Hypothalamus (tissue), 51 donors: ENCODE measurements at places on chromosomes 3 and 15.
A peak's percentile ranks its signal among the peaks of the same experiment; 100 is the strongest.

DNA sequence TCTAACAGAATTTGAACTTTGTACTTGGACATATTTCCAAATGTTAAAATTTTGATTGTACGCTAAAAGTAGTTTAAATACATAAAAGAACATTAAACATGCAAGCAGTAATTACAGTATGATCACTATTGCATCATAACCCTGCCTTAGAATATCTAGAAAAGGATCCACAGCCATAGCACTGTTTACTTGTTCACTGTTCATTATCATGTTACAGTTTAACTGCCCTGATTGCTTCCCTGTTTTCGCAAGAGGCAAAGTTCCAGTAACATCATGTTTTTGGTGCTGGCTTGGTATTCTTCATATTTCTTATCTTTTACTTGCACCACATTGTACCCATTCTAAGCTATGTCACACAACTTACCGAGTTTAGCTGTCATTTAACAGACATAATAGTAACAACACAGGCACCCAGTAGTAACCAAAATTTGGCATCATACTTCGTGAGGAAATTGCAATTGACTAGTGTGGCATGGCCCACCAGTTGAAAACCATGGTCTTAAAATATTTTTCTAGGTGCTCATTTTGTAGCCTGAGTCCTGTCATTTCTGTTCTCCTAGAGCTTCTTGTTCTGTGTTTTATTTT is 13.3 kb upstream of the TMEM87A start:
- no peak for DNase-seq

DNA sequence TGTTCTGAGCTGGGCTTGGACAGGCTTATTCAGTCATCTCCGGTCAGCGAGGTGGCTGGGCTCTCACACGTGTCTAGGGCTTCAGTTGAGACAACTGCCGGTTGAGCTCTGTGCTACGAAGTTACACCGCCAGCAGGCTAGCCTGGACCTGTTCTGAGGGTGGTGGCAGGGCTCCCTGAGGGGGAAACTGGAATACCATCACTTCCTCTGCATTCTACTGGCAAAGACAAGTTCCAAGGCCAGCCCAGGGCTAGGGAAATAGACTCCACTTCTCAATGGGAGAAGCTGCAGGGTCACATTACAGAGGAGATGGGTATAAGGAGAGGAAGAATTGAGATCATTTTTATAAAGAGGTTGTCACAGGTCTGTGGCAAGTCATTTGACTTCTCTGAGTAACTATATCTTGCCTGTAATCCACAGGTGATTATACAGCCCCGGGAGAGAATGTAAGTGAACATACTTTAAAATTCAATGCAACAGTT is 106.8 kb upstream of the IL12A start:
- DNase-seq, result no peak

DNA sequence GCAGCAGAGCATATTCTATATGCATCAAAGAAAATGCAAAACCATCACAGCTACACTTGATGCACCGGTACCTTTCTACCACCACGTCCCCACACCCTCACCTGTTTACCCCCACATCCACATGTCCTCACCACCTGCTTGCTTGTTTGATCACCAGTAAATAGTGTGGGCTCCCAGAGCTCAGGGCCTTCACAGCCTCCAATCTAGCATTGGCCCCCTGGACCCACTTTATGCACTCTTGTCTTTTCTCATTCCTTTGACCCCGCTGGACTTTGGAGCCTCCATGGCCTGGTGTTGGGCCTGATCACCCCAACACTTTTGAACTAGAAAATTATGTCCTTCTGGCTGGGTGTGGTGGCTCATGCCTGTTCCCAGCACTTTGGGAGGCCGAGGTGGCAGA is 190.1 kb downstream of the PDE8A start:
- no peak for DNase-seq

DNA sequence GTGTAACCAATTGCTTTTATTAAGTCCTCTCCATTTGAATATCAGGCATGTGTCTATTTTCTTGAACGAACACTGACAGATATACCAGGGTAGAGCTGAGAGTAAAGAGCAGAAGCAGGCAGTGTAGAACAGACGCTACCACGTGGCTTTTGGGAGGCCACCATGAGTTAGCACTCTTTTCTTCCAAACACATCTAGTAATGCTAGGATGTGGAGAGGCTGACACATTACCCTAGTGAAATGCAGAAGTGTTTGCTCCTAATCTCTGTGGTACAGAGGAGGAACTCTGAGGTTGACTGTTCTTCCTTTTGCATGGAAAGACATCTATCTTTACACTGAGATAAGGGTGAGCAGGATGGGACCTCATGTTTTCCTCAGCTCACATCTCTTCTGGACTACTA is 216.3 kb downstream of the SATB1 start:
- DNase-seq, result peak; percentile 1

GRCh38 chr3:171565481-171566058 is 105.4 kb upstream of the TNIK start:
- DNase-seq, result no peak

DNA sequence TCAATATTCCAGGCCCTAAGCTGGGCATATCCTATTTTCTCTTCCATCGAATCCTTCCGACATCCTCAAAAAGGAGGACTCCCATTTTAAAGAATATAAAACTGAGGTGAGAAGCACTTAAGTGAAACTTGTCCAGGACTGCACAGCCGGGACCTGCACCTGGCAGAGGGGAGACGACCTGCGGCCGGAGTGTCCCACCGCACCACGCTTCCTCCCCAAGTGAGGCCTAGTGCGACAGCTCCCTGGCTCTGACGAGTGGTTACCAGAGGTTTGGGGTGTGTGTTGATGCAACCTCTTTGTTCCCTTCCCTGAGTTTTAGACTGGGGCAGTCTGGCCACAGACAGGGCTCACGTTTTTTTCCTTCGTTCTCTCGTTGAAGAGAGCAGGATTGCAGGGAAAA is 24.9 kb upstream of the ATP2B2 start:
- no peak for DNase-seq

- DNase-seq, result no peak
Measured at GRCh38 chr3:195154793-195155535, 116.0 kb downstream of the XXYLT1 start.

DNA sequence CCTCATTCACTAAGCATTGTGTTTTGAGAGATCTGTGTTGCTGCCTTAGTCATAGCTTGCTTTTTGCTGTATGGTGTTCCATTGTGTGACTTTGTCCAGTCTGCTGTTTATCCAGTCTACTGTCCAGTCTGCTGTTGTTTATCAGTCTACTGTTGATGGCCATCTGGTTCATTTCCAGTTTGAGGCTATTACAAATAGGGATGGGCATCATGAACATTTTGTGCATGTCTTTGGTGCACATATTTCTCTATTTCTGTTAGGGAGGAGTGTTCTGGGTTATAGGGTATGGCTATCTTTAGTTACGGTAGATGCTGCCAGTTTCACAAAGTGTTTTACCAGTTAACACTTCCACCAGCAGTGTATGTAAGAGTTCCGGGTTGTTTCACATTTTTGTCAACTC is 22.2 kb upstream of the CLEC3B start:
- no peak for DNase-seq

- no peak for DNase-seq
Measured at GRCh38 chr3:160671231-160671630, 5.7 kb upstream of the ARL14 start.

DNA sequence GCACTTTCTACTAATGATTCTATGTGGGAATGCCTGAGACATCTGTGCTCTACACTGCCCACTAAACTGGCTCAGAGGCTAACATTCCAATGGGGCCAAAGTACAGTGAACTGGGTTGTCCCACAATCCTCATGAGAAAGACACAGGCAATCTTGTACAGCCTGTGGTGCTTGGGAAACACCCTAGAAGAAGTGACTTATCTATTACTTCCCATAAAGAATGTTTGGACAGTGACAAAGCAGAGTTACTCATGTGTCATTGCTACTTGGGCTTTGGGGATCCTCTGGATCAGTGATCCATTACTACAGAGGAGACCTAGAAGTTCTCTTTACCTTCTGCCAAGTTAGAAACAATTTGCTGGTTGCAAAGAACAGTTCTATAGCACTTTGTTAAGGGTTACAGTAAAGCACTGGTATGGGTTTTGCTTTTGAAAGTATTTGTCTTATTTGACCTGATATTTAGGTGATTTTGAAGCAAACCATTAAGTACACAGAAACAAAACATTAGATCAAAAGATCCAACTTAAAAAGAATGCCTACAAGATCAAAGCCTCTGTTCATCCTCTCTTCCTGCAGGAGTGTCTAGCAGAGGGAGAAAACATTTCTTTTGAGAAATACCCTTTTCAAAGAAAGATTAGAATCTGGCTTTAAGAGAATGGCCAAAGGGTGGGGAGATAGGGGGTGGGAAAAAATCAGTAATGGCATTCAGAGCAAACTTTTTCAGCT is 75.8 kb downstream of the CTNNB1 start:
- DNase-seq, result no peak

DNA sequence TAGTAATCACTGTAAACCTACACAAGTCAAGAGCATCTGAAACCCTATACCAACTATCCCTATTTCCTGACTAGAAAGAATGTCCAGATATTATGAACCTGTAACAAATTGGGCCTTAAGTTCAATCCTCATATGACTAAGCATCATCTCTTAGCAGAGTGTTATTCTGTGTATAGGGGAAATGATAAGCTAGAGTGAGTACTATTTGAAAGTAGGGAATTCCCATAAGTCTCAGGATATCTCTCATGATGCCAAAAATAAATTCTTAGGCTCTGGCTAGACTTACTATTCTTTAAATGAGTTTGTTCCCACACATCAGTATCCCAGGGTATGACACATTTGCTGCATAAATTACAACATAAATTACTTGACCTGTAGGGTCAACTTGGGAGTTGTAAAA is 15.3 kb downstream of the MRPL47 start:
- no peak for DNase-seq

DNA sequence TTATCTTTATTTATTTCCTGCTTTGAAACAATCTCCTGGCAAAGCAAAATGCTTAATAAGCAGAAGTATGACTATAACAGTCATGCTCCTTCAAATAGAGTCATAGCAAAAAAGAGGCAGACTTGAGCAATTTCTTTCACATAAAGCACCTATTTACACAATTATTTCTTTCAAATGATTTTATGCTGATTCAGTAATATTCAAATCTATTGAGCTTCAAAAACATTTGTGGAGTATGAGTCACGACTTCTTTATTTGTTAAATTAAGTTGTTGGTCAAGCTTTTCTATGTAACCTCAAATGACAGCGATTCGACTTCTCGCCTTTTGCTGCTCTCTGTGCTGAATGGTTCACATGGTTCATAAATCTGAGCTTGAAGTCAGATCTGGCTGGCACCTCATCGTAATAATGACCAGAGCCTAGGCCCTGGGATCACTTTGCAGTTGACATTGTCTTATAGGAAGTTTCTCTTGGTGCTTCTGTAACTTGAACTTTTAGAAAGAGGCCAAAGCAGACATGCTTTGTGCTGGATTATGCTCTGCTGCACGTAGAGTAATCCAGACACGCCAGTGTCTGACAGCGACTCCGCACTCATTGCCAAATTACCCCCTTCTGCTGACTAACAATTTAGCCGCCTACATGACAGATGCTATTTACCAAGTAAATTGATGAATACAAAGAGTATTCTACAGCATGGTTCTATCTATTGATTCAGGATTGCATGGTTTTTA is 139.0 kb downstream of the MCTP2 start:
- no peak for DNase-seq

DNA sequence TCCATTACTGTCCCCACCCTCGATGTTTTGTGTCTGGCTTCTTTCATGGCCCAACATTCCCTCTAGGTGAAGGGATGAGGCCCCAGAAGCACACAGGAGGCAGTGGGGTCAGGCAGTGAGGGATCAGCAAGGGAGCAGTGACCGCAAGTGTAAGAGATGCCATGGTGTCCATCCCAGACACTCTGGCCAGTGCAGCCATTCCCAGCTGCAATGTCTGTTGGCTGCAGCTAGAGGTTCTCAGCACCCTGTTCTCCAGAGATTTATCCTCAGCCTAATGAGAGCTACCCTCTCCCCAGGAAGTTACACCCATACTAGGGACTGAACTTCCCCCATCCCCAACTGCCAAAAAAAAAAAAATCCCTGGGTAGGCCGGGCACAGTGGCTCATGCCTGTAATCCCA is 40.2 kb downstream of the TRANK1 start:
- no peak for DNase-seq

GRCh38 chr15:29924750-29925149 is 102.5 kb upstream of the TJP1 start:
- no peak for DNase-seq

DNA sequence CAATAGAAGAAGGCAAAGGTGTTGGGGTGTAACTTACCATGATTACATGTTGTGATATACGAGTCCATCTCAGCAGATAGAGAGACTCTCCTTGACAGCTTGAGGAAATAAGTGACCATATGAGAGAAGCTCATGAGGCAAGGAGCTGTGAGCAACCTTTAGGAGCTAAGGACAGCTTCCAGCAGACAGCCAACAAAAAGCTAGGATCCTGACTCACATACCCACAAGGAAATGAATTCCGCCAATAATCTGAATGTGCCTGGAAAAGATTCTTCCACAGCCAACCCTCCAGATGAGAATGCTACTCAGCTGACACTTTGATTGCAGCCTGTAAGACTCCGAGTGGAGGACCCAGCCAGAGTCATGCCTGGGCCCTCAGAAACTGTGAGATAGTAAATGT is 339.6 kb upstream of the TPRG1 start:
- DNase-seq, result no peak

- no peak for DNase-seq
Measured at GRCh38 chr3:135809021-135809634, 156.4 kb upstream of the PPP2R3A start.

DNA sequence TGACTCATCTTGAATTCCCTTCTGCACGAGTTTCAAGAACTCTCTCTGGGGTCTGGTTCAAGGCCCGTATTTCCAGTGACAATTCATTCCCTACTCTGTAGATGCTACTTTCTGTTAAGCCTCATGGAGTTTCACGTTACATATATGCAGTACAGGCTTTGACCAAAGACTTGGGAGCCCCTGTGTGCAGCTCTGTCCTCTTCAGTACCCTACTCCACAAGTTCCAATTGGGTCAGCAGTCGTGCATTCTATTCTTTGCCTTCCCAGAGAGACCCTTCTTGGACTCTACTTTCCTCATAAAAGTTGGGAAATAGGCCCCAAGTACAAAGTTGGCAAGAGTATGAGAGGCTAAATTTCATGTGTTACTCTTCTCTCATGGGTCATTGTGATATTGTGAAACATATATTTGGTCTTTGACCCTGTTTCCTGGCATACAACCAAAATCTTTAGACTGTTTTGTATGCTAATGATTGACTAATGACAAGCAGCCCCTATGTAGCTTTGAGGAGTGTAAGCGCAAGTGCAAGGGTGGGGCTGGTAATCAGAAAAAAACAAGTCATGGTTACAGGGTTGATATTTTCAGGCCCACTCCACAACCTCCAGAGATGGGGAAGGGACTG is 15.0 kb upstream of the CCDC50 start:
- no peak for DNase-seq

GRCh38 chr3:137468446-137468845 is 295.7 kb upstream of the SOX14 start:
- DNase-seq, result no peak

DNA sequence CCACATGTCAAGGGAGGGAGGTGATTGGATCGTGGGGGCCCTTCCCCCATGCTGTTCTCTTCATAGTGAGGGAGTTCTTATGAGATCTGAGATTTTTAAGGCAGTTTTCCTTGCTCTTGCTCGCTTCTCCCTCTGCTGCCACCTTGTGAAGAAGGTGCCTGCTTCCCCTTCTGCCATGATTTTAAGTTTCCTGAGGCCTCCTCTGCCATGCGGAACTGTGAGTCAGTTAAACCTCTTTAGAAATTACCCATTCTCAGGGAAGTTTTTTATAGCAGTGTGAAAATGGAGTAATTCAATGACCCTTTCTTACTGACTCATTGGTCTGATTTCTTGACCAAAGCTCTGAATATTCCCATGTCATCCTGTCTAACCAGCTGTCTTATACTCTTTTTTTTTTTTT is 484.4 kb upstream of the TPRG1 start:
- no peak for DNase-seq

- no peak for DNase-seq
Measured at GRCh38 chr3:164781755-164782154, 296.5 kb downstream of the SI start.
